NCI-H187 (cell line): ENCODE measurements at places on chromosomes 1 and 21.

GRCh38 chr1:235138821-235139220, 10.2 kb upstream of the TOMM20 start:
- no peak for DNase-seq

- no peak for DNase-seq
Measured at GRCh38 chr1:156114919-156115513, 505 bp downstream of the LMNA start.

DNA sequence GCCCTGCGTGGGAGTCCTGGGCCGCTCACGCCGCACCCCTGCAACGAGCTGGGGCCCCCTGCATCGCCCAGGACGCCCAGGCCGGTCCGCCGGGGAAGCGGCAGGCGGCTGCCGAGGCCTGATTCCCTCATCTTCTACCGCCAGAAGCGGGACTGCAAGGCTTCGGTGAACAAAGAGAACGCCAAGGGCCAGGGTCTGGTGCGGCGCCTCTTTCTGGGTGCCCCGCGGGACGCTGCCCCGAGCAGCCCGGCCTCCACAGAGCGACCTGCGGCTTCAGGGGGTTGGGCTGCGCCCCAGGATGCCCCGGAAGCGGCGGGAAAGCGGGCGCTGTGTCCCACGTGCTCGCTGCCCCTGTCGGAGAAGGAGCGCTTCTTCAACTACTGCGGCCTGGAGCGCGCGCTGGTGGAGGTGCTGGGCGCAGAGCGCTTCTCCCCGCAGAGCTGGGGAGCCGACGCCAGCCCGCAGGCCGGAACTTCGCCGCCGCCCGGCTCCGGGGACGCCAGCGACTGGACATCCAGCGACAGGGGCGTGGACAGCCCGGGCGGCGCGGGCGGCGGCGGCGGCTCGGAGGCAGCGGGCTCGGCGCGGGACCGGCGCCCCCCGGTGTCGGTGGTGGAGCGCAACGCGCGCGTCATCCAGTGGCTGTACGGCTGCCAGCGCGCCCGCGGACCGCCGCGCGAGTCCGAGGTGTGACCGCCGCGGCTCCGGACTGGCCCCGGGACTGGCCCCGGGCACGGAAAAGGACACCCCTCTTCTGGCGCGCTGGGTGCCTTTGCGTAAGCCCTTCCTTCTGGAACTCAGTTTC, 2.7 kb downstream of the FAM110D start:
- DNase-seq, result no peak

DNA sequence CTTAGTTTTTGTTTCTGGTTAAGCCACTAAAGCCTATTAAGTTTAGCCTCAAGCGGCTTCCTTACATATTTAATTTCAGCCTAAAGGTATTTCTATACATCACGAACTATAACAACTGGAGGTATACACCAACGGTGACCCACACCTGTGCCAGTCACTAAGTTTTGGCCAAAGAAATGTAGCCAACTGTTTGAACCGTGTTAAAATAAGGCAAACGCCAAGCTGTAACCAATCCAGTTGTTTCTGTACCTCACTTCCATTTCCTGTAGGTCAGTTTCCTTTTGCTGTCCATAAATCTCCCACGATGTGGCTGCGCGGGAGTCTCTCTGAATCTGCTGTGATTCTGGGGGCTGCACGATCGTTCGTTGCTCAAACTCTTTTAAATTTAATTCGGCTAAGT, 5.6 kb upstream of the ERO1B start:
- no peak for DNase-seq

DNA sequence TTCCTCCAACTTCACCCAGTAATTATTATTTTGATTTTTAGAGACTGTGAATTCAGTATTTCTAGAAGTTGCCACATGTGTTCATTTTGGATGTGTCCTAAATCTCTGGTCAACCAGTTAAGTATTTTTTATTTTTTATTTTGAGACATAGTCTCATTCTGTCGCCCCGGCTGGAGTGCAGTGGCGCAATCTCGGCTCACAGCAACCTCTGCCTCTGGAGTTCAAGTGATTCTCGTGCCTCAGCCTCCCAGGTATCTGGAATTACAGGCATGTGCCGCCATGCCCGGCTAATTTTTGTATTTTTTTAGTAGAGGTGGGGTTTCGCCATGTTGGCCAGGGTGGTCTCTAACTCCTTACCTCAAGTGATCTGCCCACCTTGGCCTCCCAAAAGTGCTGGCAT, 8.0 kb downstream of the MACF1 start:
- DNase-seq, result no peak

- peak; percentile 63 for DNase-seq
Measured at GRCh38 chr21:34745557-34746255, 76.9 kb downstream of the CLIC6 start.

- no peak for DNase-seq
Measured at GRCh38 chr1:222620566-222620965, 2.7 kb downstream of the MIA3 start.

- DNase-seq, result no peak
Measured at GRCh38 chr1:181485287-181486097, 2.2 kb downstream of the CACNA1E start.

DNA sequence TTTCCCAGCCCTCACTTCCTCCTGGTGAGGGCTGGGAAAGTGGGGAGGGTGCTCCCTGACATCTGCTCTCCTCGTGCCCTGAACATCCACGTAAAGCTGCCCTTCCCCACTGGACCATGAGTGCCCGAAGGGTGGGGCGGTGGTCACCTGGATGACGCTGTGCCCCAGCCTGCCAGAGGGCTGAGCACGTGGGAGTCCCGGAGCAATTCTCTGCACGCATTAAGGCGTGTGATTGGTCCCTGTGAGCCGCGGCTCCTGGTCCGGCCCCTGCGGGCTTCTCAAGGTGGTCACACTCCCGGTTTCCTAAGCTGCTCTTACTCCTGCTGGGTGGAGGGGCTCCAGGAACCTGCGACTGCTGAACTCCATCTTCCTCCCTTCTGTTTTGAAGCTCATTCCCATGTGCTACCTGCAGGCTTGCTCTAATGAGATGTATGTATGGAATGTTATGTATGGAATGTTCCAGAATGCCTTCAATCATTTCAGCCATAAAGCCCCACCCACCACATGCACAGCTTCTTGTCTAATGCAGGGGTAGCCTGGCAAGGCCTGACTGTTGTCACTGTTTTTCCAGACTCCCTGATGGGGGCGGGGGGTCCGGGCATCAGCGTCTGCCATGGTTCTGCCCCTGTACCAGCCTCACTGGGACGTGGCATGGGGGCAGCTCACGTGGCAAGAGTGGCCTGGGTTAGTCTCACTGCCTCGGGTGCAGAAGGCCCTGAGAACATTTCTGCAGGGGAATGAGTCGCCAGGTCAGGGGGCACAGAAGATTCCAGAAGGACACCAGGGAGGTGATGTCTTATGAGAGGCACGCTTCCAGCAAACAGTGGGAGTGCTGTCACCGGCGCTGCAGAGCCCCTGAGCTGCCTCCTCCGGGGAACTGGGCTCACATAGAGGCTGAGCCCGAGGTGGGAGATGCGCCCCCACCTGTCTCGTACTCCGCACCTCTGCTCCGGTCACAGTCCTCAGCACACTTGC, 19.4 kb downstream of the KRTAP10-1 start:
- no peak for DNase-seq

DNA sequence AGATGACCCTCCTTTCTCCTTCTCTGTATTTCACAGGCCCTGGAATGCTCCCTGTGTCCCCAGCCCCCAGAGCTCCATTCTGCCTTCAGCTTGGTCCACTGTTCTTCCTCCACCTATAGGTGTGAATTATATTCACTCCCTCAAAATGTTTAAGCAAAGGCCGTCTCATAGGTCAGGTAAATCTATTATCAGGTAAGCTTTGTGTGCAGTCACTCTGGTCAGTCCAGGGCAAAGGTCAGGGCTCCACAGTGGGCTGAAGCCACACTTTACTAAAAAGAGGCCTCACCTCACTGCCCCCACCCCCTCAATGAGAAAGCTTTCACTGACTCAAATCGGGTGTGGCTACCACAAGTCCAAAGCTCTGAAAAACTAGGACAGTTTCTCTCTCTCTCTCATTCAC, 65.9 kb downstream of the DNTTIP2 start:
- DNase-seq, result no peak

DNA sequence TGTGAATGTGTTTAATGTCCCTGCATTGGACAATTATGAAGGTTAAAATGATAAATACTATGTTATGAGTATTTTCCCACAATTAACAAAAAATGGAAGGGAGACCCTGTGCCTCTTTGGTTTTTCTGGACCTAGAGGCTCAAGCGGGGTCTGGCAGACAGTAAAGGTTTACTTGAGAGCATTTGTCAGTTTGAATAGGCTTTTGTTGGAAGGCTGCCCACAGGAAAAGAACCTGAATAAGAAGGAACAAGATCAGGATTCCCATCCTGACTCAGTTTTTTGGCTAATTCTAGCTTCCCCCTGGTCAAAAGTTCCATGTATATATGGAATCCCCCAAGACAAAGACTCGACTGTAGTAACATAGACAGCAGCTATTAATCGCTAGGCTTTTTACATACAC, 150.9 kb upstream of the JUN start:
- no peak for DNase-seq

DNA sequence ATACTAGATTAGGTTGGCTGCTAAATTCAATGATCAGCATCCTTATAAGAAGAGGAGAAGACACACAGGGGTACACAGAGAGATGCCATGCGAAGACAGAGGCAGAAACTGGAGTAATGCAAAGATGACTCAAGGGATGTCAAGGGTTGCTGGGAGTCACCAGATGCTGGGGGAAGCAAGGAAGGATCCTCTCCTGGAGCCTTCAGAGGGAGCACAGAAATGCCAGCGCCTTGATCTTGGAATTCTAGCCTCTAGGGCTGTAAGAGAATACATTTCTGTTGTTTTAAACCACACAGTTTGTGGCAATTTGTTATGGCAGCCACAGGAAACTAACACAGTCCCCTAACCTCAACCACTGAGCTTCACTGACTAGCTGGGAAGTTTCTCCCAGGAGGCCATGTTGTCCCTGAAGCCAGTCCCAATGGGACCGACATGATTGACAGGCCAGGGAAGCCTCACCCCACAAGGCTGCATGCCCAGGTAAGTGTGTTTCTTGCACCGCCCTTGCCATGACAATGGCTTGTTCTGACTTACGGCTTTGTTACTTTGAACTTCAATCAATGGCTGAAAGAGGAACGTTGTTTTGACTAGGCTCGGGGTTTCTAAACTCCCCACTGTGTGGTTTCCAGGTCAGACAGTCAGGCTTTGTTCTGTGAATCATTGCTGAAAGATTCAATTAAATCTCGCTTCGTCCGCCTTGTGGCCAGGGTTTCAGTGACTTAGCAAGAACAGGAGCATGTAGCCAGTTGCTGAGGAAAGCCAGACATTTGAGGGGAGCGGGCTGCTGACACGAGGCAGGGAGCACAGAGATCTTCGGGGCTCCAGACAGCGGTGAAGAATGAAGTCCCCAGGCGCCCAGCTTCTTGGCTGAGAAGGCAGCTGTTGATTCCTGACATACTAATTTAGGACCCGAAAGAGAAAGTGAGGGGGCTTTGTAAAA, 62.3 kb downstream of the RUNX1 start:
- no peak for DNase-seq

DNA sequence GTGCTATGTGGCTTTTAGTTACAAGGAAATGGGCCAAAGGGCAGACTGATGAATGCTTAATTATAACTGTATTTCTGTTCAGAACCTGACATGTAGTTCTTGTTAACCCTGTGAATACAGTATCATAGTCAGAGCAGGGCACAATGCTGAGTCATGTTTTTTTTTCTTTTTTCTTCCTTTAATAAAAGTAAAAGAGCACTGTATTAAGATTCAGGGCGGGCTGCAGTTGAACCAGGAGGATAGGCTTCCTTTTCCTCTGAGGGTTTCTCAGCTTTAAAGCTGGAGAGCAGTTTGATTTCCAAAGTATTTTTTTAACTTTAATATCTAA, 8.7 kb downstream of the CLDN8 start:
- no peak for DNase-seq

DNA sequence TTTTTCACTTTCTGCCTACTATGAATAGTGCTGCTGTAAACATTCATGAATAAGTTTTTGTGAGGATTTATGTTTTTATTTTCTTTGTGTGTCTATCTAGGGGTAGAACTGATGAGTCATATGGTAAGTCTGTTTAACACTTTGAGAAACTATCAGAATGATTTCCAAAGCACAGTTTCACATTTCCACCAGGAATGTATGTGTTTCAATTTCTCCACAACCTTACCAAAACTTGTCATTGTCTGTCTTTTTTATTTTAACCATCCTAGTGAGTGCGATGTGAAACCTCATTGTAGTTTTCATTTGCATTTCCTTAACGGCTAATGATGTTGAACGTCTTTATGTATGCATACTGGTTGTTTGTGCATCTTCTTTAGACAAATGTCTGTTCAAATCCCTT, 23.5 kb downstream of the RNASEL start:
- DNase-seq, result no peak

DNA sequence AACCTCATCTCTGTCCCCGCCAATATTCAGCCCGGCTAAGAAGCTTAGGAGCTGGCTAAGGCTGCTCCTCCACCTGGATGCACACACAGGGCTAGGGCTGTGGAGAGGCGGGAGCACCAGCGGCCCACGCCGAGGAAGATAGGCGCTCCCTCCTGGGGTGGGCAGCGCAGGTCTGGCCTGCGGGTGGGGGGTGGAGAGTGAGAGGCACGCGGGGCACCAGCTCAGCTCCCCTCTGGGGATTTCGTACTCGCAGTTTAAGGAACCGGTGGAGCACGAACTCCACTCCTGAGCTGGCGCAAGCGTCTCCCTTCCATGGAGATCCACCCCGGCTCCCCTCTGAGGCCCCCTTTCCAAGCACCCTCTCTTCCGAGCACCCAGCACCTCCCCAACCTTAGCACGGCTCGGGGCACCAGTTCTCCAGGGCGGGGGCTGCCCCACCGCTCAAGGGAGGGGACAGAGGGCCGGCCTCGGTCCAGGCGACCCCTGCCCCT, 433 bp upstream of the KAZN start:
- DNase-seq, result no peak

DNA sequence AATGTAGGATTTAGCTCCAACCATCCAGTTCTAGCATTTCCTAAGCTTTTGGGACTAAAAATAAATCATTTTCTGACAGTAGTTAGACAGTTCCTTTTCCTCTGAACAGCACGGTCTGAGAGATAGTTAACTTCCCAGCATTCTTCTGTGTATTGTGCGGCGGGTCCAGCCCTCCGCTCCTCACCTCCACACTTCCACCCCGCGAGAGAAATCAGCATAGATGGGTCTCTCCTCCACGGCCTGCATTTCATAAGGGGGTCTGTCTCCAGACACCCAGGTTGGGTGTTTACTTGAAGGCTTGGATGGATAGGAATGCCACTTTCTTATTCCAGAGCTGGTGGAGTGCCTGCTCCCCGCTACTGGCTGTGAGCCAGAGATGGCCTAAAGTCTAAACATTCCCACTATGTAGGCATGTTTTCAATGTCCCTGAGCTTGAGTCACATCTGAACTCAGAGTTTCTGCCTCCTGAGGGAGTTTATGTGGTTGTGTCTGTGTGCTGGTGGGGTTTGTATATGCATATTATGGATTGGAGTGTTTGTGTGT, 38.0 kb upstream of the PPP2R5A start:
- DNase-seq, result no peak

DNA sequence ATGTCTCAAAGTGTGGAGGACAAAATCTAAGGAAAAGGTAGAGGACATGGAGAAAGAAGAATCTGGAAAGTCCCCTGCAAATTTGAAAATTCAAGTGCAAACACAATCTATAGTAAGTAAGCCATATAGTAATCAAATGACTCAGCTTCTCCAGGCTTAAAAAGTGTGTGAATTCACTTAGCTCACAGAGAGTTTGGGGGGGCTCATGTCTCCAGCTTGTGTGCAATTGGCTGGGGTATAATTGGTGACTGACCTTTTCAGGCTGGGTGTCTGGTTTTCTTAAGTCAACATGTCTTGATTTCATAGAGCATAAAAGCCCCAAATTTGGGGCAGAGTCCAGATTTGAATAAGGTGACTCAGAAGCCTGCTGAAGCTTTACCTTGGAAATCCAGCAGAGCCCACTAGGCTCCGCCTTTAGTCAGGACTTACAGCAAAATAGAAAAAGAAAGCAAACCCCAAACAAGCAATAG, 8.6 kb downstream of the CLDN14 start:
- no peak for DNase-seq

GRCh38 chr1:36083635-36084496, at the start of gene TEKT2:
TEKT2 (plus strand) TSS chr1:36084094; CDS start chr1:36084922, 828 bp downstream.
- DNase-seq, result peak; percentile 46
